Occipital lobe (tissue), 3 donors: ENCODE measurements at places on chromosomes 4 and X. TPM values are rescaled to one million over a fixed set of nuclear protein-coding genes. Genes with fewer than 3 reads are reported as not detected.

- DNase-seq: no peak
Observed at GRCh38 chr4:23942471-23942870, 52.6 kb upstream of the PPARGC1A start.

- no peak for DNase-seq
Observed at GRCh38 chr4:18127030-18127429, 105.5 kb upstream of the LCORL start.

STS gene
- 4.4 TPM for total RNA-seq

DNA sequence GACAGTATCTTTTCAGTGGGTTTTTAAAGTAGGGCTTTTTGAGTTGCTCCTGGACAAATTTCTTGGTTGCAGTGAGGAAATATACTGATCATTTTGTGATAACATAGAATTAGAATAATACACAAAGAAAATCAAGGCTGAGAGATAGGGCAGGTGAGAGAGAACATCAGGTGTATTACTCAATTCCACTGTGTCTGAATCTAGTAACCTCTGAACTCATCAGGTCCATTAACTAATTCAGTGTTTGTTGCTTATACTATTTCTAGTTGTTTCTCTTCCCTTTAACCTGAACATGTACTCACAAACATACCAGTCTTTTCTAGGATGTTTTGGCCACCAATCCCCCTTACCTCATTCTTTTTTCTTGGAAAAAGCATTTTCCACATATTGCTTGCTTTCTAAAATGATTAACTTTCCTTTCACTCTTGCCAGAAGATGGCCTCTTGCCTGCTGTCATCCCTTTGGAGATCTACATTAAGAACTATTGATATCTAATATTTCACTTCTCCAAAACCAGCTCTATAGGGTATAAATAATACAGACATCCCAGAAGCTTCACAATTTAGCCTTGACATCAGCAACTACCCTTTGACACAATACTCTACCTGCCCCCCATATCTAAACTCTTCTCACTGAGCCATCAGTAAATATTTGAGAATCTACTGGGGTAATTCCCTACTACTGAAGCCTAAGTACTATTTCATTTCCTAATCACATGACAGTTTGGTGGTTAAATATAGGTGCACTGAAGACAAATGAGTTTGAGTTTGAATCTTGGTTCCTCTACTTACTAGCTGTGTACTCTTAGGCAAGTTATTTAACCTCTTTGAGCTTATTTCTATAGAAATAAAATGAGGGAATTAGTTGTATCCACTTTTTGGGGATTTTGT, 470.8 kb upstream of the IGFBP7 start:
- no peak for DNase-seq

DNA sequence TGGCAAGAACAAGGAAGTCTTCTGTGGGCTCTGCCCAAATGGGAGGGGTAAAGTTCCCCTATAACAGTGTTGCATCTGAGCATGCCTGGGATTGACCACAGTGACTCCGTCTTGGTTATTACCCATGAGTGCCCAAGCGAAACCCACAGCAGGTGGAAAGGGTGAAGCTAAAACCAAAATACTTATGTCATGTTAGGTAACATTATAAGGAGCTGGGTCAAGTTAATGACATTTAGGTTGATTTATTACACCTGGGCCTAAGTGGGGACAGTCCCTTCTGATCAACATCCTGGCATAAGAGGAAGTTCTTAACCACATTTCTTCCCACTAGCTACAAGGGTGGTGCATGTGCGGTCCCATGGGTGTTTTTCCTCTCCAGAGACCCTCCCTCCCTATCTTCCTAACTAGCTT, 1.3 kb upstream of the ZNF732 start:
- no peak for DNase-seq

GRCh38 chr4:151409470-151410313, 716 bp downstream of the FHIP1A start:
- DNase-seq: no peak

CT47B1 gene
- not detected for total RNA-seq

GRCh38 chr4:106194801-106195200, 121.2 kb downstream of the TBCK start:
- DNase-seq: no peak

DNA sequence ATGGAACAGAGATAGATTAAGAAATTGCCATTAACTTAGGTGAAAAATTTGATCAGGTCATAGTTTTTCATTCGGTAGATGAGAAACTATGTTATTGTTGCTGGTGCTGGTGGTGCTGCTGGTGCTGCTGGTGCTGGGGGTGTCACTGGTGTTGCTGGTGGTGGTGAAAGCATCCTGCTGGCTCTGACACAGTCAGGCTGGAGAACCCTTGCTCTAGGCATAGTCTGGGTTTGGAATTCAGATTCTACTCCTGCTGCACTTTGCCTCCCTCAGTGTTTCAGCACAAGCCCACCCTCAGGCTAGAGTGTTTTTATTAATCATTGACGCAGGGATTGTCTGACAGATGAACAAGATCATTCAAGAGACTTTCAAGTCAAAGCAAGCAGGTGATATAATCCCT, 80.2 kb downstream of the USP46 start:
- no peak for DNase-seq
